Upper lobe of left lung (tissue), 6 donors: ENCODE measurements at places on chromosomes 12 and 14. TPM values are rescaled to one million over a fixed set of nuclear protein-coding genes. Genes with fewer than 3 reads are reported as not detected.

DNA sequence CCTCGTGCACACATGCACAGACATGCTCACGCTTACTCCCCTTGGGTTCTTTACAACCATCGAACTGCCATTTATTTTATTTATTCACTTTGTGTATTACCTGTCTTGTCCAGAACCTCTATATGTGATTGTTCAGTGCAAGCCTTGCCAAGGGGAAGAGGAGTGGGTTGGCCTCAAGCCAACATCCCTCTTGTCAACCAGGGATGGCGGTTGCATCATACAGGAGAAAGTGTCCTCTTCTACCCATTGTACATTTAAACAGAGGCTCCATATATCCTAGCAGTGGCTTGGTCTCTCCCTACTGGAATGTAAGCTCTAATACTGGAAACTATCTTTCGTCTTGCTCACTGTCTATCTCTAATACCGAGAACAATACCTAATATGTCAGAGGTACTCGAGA, 108.4 kb downstream of the C12orf42 start:
- H3K27me3 ChIP-seq = no peaks in the 10 kb centered on the region
- no peak overlapping the region for H3K27ac ChIP-seq
- no peak overlapping the region for H3K4me3 ChIP-seq
- H3K4me1 ChIP-seq = no peaks in the 10 kb centered on the region
- no peaks in the 10 kb centered on the region for H3K36me3 ChIP-seq

DNA sequence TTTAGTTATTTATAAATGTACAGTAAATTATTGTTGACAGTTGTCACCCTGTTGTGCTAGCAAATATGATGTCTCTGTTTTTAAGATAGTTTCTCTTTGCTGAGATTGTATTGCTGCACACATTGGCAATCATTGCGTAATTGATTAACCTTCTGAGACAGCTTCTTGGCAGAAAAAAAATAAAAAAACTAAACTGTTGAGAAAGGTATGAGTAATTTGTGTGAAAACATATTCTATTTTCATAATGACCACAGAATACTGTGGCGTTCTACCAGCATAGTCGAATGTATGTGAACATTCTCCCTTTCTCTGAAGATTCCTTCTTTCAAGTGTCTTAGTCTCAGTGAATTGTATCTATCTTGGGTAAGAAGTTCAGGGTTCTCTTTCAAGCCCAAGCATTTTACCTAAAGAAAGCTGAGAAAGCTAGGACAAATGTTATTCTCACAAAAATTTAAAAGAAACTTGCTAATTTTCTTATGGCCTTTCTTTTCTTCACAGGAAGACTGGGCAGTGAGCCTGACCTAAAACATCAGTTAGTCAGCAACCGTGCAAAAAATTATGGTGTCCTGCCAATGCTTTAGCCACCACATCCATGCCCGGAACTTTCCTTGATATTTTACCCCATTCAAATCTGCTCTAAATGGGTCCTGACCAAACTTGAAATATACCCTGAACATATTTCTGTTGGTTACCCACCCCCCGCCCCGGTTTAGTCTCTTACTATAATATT, 69.0 kb upstream of the REP15 start:
- H3K27ac ChIP-seq = no peak overlapping the region
- H3K4me1 ChIP-seq = peaks cover 17% of the 10 kb centered on the region
- no peaks in the 10 kb centered on the region for H3K36me3 ChIP-seq
- DNase-seq = no peak

The NOP9 gene
- total RNA-seq = 28.9 TPM

The NTN4 gene
- 74.1 TPM for total RNA-seq

The LRP1-AS gene
- not detected for total RNA-seq

- H3K4me1 ChIP-seq = peaks cover 63% of the 10 kb centered on the region
- H3K27ac ChIP-seq = peak overlapping the region; percentile 57
- no peaks in the 10 kb centered on the region for H3K36me3 ChIP-seq
- H3K4me3 ChIP-seq = no peak overlapping the region
Measured at GRCh38 chr14:69637503-69638031, 26.2 kb downstream of the SUSD6 start.

DNA sequence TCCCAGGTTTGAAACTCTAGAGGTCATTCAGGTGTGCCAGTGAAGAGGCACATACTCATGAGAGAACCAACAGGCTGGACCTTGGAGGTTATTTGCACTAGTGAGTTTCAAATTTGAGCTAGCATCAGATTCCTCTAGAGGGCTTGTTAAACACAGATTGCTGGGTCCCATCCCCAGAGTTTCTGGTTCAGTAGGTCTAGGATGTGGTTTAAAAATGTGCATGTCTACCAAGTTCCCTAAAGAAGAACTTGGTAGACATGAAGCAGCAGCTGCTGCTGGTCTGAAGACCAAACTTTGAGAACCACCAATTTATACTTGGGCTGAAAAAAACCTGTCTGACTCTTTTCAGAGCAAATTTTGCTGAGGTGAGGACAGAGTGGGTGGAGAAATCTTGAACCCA, 61.7 kb downstream of the SUSD6 start:
- H3K36me3 ChIP-seq = no peaks in the 10 kb centered on the region
- peak overlapping the region; percentile 51 for H3K27ac ChIP-seq
- H3K4me1 ChIP-seq = peaks cover 68% of the 10 kb centered on the region

The SLC10A1 gene
- total RNA-seq = not detected

- no peak overlapping the region for H3K27ac ChIP-seq
- DNase-seq = no peak
- no peaks in the 10 kb centered on the region for H3K36me3 ChIP-seq
- no peaks in the 10 kb centered on the region for H3K27me3 ChIP-seq
Measured at GRCh38 chr12:54229624-54230212, 40.9 kb upstream of the SMUG1 start.

DNA sequence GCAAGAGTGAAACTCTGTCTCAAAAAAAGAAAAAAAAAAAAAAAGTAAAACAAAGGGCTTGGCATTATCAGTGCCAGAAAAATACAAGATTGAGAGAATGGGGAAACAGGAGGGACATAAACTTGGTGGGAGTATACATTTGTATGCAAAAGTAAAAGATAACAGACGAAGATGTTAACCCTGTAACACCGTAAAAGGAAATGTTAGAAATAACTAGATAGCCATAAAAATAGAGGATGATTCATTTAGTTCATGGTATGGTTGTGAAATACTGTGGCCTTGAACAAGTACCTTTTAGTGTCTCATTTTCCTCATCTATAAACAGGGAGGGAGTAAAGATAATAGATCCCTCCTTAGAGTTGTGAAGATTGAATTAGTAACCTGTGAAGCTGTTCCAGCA, 33.3 kb downstream of the ATP2A2 start:
- H3K36me3 ChIP-seq = no peaks in the 10 kb centered on the region
- no peak overlapping the region for H3K27ac ChIP-seq
- H3K4me1 ChIP-seq = peaks cover 30% of the 10 kb centered on the region
- H3K27me3 ChIP-seq = no peaks in the 10 kb centered on the region

DNA sequence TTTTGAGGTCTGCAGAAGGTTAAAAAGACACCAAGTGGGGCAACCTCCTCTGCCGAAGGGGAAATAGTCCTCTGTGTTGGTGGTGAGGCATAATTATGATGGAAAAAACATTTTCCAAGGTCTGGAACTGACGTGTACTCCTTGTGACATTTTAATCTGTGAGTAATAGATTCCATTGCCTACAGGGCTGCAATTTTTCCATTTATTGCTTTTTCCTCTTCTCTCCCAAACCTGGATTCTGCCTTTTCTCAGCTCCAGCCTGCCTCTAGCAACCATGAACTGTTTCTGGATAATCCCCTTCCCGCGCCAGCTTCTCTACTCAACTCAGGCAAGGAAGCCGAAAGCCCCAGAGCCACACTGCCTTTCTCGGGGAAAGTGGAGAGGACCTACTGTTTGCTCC, 230.1 kb upstream of the PLXNC1 start:
- no peak overlapping the region for H3K27ac ChIP-seq
- H3K4me3 ChIP-seq = no peak overlapping the region
- H3K27me3 ChIP-seq = no peaks in the 10 kb centered on the region
- no peak for DNase-seq
- no peaks in the 10 kb centered on the region for H3K36me3 ChIP-seq
- no peaks in the 10 kb centered on the region for H3K4me1 ChIP-seq

GRCh38 chr12:70711831-70712230, 74.6 kb upstream of the PTPRB start:
- H3K4me1 ChIP-seq = no peaks in the 10 kb centered on the region
- H3K36me3 ChIP-seq = no peaks in the 10 kb centered on the region
- H3K4me3 ChIP-seq = no peak overlapping the region

DNA sequence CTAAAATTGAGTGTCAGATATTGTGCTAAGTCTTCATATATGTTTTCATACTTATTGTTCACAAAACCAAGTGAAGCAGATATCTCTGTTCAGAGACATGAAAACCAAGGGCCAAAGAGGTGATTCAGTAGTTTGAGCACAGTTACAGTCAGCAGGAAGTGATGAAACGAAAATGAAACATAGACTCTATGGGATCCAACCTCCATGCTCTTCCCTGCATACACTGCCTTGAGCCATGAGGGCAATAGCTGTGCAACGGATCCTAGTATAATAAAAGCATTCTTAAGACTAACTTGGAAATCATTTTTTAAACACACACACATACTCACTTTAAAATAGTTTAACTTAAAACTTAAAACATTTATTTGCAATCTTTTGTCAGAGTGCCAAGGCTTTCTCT, 27.9 kb downstream of the ESR2 start:
- H3K36me3 ChIP-seq = no peaks in the 10 kb centered on the region
- no peak overlapping the region for H3K4me3 ChIP-seq
- H3K4me1 ChIP-seq = no peaks in the 10 kb centered on the region
- no peaks in the 10 kb centered on the region for H3K27me3 ChIP-seq
- no peak for DNase-seq

The FLRT2 gene
- total RNA-seq = 0.91 TPM

GRCh38 chr14:106080922-106081321, 554.5 kb downstream of the TMEM121 start:
- no peak overlapping the region for H3K27ac ChIP-seq
- DNase-seq = no peak
- H3K4me1 ChIP-seq = no peaks in the 10 kb centered on the region

DNA sequence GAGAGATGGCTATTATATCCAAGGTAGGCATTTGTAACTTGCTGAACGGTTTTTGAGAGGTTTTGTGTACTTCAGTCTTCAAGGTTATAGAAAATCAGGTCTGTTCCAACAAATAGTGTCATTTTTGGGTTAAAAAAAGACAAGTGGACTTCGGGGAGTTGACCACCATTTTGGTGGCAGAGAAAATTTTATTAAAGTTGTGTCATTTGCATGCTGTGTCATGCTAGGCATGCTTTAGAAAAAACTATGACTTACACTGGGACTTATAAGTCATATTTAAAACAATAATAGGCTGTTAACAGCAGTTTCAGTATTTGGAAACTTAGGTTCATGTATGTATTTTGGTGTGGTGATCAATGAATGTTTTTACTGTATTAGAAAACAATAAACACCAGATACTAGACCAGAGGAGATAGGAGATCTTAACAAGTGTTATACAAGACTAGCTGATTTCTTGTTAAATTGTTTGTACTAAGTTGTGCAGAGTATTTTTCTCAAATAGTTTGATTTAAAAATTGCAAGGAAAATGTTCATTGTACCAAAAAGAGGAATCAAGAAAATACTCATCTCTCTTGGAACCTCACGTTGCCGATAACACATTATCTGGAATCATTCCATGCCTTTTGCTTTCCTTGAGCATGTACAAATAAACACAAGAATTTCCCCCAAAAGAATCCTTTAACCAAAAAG, 1.4 kb downstream of the RAN start:
- peaks cover 27% of the 10 kb centered on the region for H3K4me1 ChIP-seq
- DNase-seq = no peak
- H3K4me3 ChIP-seq = peak overlapping the region; percentile 92

DNA sequence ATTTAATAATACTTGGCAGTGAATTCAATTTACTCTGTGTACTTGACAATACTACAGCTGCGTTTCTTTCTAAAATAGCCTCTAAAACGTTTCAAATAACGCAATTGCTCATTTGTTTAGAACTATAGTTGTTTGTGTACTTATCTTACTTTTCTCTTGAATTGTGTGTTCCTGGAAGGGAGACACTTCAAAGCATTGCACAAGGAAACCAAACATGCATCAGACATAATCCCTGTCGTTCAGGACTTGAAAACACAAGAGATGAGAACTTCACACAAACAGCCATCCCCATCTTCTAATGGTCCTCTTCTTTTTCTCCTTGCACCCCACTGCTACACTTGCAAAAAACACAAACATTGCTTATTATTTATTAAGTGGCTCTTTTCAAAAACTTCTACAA, 38.5 kb downstream of the PTGER2 start:
- no peaks in the 10 kb centered on the region for H3K27me3 ChIP-seq
- peaks cover 18% of the 10 kb centered on the region for H3K4me1 ChIP-seq
- no peaks in the 10 kb centered on the region for H3K36me3 ChIP-seq
- no peak for DNase-seq
- no peak overlapping the region for H3K4me3 ChIP-seq

The CCDC196 gene
- total RNA-seq = not detected

DNA sequence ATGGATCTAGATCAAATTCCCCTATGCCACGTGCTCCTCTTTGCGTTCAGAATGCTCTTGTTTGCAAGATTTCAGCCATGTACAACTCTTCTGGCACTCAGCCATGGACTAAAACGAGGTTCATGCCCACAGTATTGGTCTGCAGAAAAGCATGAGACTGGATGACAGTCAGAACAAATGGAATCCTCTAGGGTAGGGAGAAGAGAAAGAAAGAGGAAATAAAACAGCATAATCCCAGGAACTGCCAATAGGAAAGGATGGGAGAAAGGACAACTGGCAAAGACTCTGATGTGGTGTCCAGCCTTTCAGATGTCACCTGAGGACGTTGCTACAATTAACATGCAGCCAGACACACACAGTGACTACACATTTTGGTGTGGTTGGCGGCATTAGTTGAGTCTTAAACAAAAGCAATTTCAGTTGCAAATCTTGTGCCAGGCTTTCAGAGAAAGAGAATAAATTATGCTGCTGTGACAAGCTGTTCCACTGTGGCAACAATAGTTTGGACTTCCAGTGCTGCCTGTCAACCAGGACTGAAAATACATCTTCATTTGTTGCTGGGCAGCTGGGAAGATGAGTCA, 338.0 kb downstream of the RGS6 start:
- H3K4me1 ChIP-seq = no peaks in the 10 kb centered on the region
- H3K27ac ChIP-seq = no peak overlapping the region
- H3K27me3 ChIP-seq = no peaks in the 10 kb centered on the region
- H3K36me3 ChIP-seq = no peaks in the 10 kb centered on the region
- DNase-seq = no peak

DNA sequence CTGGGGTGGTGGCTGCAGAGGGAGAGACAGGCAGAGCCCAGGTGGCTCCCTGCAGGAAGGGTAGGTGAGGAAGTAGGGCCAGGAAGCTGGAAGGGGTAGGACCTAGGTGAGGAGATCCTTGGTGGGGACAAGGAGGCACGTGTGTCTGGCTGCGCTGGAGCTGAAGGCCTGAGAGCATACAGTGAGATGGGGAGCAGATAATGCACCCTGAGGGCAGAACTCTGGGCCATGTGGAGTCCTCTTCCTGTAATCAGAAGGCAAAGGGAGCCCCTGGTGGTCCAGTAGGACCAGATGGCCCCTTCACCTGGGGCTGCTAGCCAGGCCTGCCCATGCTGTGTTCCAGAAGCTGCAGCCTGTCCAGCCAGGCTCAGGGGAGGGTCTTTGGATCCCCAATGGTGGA, 15.3 kb upstream of the KRT80 start:
- no peaks in the 10 kb centered on the region for H3K36me3 ChIP-seq
- DNase-seq = no peak
- H3K4me3 ChIP-seq = no peak overlapping the region
- no peaks in the 10 kb centered on the region for H3K27me3 ChIP-seq
- H3K27ac ChIP-seq = no peak overlapping the region

GRCh38 chr14:71647086-71647784, 285.0 kb upstream of the RGS6 start:
- peak; percentile 42 for DNase-seq
- peak overlapping the region; percentile 46 for H3K27ac ChIP-seq
- H3K36me3 ChIP-seq = no peaks in the 10 kb centered on the region
- H3K27me3 ChIP-seq = no peaks in the 10 kb centered on the region
- peaks cover 6% of the 10 kb centered on the region for H3K4me1 ChIP-seq

The SAMD15 gene
- total RNA-seq = 1.7 TPM
